Stimulated activated CD8-positive, alpha-beta memory T cell treated with anti-CD3 and anti-CD28 coated beads, Interleukin-2, amount 100 ng/mL, for 1 hour (primary cell): ENCODE measurements at places on chromosomes 11 and 22.

GRCh38 chr11:100902454-100903141 is 215.5 kb downstream of the ARHGAP42 start:
- DNase-seq, result no peak

DNA sequence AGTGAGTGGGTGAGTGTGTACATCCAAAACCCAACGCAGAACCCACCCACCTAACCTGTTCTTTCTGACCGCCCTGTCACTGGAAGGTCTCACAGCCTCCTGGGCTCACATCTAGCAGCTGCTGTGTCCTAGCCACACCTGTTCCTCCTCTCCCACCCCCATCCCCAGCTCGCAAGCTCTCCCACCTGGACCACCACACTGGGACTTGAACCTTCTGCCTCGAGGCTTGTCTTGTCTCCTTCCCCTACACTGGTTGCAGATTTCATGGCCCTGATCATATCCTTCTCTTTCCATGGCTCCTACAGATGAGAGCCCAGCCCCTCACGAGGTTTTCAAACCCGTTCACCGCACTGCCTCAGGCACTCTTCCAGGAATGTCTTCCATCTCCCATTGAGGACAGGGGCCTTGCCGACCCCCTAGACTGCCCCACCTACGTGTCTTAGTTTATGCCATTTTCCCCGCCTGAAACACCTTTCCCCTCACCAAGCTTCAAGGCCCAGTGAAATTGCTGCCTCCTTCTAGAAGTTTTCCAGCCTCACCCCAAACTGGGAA is 6.7 kb downstream of the IFITM10 start:
- DNase-seq, result no peak

GRCh38 chr11:37597776-37598175 is 999.7 kb upstream of the RAG2 start:
- DNase-seq, result no peak

DNA sequence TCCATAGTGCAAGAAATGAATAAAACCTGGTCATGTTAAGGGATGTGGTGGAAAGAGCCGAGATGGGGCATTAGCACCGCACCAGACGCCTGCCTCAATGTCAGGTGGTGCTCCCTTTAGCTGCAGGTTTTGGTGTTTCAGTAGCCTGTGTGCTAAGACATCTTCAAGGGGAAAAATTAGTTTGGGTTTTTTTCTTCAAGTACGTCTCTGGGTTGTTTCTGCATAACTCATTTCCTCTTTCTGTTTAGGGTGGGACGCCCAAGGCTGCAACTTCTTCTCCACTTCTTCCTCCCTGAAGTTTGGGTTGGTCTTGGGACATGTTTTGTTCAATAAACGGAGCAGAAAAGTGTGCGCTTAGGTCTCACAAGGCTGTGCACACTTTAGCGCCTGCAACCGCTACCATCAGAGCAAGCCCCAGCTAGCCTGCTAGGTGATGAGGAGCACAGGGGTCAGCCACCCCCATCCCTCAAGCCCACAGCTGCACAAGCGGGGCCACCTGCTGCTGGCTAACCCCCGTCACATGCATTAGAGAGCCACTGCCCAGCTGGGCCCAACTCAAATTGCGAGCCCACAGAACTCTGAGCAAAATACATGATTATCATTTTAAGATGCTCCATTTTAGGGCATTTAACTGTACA is 1495.7 kb downstream of the TBC1D22A start:
- no peak for DNase-seq
